Hindlimb muscle (tissue), 1 donor: ENCODE measurements at places on chromosomes 16 and 17.

- no peak for DNase-seq
Measured at GRCh38 chr17:57355090-57355859, 99.0 kb downstream of the MSI2 start.

DNA sequence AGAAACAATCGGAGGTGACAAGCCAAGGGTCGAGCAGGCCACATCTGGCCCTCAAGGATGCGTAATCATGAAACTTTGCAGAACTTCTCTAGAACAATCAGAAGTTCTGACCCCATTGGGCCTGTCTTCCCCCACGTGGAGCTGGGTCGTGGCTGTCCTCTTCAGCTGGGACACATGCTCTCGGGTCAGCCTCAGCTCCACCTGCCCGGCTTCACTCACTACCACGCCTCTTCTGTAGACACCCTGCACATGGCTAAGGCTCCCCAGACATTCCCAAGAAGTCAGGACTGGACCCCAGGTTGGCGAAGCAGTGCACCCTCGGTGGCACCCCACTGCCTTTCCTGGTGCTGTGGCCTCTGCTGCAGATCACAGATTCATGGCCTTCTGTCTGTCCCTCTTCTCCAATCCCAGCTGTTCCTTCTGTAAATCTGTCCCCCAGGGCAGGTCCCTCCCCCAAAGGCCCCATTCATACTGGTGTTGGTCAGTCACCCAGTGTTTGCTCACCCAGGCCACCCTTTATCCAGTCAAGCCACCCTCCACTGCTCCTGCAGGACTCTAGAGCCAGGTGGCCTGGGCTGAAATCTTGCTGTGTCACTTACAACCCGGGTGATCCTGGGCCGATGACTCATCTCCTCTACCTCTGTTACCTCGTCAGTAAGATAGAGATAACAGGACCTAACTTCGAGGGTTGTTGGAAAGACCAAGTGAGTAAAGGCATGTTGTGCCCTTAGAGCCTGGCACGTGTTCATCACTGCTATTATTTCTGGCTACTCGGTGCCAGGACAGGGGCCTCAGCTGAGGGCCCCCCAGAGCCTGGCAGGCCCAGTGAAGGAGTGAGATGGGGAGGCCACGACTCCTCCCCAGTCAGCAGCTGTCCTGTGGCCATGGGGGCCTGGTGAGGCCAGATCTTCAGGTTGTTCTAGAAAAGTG, 1.4 kb upstream of the SLC5A11 start:
- DNase-seq, result no peak

DNA sequence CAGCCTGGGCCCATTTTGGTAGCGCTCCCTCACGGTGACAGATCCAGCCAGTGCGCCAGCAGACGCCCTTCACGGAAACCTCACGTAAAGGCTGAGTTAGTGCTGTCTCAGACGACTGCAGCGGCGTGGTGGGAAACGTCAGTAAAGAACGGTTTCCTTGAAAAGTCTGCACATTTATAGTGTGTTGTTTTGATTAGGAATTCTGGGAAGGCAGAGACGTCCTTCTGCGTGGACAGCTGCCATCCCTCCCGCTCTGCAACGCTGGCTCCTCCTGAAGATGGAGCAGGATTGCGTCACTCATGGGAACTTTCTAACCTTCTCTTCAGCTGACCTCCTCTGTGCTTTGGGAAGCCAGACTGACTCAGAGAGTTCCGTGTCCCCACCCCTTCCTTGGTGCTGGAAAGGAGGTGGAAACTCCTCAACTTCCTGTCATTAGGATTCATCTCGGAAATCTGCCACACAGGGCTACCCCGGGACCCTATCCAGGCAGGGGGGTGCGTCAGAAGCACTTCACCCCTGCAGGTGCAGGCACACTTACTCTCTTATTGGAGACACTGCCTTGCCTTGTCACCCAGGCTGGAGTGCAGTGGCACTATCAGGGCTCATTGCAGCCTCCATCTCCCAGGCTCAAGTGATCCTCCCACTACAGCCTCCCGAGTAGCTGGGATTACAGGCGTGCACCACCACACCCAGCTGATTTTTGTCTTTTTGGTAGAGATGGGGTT, 24.3 kb upstream of the CRISPLD2 start:
- peak; percentile 83 for DNase-seq

- DNase-seq, result no peak
Measured at GRCh38 chr16:2090481-2090776, 42.6 kb downstream of the TSC2 start.

- DNase-seq, result no peak
Measured at GRCh38 chr16:11681556-11681955, 13.3 kb downstream of the SNN start.

GRCh38 chr17:63675231-63675606, 24.7 kb downstream of the LIMD2 start:
- no peak for DNase-seq

GRCh38 chr17:5380491-5381135, 38.8 kb downstream of the NUP88 start:
- no peak for DNase-seq

- DNase-seq, result no peak
Measured at GRCh38 chr17:64749306-64749705, 87.2 kb upstream of the SMURF2 start.

- DNase-seq, result no peak
Measured at GRCh38 chr17:3643889-3644349, 7.4 kb downstream of the CTNS start.

DNA sequence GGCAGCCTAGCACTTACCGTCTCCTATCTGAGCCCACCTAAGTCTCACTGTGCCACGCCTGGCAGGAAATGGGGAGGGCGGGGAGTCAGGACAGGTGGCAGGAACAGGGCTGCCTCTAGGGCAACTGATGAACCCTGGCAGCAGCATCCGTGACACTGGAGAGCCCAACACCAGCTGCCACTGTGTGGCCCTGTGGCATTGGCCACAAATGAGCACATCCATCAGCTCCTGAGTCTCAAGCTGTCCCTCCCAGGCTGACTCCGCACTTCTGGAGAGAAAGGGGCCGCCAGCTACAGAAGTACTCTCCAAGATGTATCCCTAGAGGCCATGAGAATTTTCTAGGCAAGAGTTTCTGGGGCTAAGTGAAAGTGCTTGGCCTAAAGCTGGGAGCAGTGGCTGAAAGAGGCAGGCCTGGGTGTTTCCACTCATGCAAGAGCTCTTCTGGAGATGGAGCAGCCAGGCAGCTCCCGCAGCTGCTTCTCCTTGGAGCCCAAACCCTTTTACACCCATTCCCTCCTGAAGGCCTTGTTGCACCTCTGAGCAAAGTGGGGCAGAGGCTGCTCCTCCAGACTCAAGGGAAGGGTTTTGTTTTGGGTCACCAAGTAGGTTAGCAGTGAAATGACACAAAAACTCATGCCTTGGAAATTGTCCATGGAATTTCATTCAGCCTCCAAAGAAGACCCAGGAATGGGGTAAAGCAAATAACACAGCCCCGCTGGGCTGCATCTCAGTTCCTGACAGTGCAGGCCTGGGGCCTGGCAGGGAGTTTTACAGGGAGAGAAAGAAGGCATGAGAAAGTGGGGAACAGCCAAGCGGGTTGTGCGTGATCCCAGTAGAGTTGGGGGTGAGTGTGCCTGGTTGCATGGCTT, 25.8 kb downstream of the PEMT start:
- peak; percentile 75 for DNase-seq

DNA sequence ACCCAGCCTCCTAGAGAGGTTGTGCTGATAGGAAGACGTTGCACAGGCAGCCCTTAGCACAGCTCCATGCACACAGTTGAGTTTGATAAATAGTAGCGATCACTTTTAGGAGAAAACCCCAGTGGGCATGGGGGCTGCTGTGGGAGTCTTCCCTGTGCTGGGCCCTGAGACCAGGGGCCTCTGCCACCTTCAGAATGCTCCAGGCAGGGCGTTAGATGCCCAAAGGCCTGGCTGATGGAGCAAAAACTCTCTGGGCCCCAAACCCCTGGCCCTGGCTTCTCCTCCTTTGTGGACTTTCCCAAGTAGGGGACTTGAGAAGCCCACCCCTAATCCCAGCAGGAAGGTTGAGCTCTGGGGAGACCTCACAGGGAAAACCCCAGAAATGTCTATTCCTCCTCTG, 14.3 kb upstream of the SLC4A1 start:
- DNase-seq, result no peak

GRCh38 chr17:76083536-76084182, 4.7 kb downstream of the ZACN start:
- no peak for DNase-seq

GRCh38 chr17:5986644-5987043, 83.5 kb upstream of the WSCD1 start:
- DNase-seq, result no peak

DNA sequence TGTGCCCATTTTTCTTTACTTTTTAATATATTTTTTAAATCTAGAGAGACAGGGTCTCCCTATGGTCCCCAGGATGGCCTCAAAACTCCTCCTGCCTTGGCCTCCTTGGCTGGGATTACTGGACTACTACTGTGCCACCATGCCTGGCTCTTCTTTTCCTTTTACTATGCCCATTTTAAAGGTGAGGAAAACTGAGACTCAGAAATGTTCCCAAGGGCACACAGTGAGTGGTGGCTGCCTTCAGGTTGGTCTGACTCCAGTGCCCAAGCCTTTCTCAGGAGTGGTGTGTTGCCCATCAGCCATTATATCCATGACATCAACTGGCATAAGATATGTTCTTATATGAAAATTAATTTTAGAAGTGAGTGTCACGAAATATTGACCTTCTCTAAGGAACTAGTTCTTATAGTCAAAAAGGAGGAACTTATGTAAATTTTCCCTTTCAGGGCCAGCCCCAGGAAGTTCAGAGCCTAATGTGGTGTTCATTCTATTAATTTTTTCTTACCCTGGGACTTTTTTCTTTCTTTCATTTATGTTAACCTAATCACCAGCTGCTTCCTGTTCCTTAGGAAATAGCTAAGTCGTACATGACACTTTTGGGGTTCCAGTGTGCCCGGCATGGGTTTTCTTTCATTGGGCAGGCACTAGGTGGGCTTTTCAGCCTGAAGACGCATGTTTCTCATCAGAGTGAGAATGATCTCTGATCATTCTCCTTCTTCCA, 17.9 kb upstream of the SPN start:
- no peak for DNase-seq

DNA sequence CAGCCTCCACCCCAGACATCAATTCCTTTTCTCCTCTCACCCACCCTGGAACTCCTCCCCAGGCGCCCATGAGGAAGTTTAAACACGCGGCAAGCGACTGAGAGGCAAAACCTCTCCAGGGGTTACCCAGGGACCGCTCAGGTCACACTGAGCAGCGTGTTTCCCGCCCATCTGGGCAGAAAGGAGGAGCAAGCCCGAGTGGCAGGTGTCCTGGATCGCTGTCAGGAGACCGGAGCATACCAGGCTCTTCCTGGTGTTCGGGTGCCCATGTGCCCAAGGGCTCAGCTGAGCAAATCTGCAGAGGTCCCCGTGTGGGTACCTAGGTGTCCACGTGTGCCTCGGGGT, 491 bp downstream of the SLC25A19 start:
- no peak for DNase-seq

- no peak for DNase-seq
Measured at GRCh38 chr16:77945126-77945525, 77.2 kb upstream of the CLEC3A start.

GRCh38 chr16:16168431-16168830, 54.9 kb downstream of the ABCC6 start:
- DNase-seq, result no peak

GRCh38 chr16:3689731-3690130, 27.6 kb downstream of the TRAP1 start:
- no peak for DNase-seq

DNA sequence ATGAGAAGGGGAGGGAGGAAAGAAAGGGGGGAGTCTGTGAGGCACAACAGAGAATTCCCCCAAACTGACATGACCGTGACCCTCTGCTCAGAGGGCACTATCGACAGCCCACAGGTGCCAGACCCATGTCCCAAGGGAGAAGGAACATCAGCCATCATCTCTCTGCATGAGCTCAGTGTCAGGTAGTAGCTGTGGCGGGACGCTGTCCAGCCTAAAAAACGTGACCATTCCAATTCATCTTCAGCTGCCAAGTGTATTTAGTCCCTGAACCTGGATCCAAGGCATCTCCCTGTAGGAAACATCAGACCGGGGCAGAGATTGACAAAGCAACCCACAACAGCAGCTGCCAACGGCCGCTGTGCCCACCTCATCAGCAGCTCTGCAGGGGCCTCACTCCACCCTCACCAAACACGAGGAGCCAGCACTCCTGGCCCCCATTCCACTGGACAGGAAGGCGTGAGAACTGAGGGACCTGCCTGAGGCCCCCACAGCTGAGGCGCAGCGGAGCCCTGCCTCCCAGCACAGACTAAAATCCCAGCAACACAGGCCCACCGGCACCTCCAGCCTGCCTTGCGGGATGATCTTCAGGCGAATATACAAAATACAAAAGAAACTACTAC, 8.6 kb downstream of the TAF1C start:
- DNase-seq, result no peak

- no peak for DNase-seq
Measured at GRCh38 chr16:78574571-78574970, 475.1 kb downstream of the WWOX start.

- peak; percentile 92 for DNase-seq
Measured at GRCh38 chr16:2023092-2024031, 3.3 kb upstream of the NHERF2 start.

GRCh38 chr17:64638552-64639203, 23.4 kb downstream of the SMURF2 start:
- no peak for DNase-seq

DNA sequence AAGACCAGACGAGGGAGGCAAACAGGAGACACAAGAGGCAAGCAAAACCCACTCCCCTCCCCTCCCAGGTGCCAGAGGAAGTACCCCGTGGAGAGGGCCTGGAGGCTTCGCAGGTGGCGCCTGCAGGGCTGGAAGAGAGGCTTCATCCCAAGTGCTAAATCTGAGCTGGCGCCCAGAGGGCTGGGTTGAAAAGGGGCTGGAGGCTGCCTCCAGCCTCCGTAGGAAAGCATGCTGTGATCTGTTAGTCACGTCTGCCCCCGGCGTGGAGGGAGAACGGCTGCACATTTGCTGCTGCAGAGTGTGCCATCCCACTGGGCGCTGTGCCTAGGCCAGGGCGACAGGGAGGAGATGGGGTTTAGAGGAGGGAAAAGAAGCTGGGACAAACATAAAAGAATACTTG, 16.9 kb downstream of the RPH3AL start:
- no peak for DNase-seq
